ENCODE measurements at places on chromosomes 11 and 22.

GRCh38 chr22:24440718-24441405 lies 13.5 kb downstream of the ADORA2A start:
- DNase-seq: no peak

- peak; percentile 47 for DNase-seq
Measured at GRCh38 chr11:33268945-33269540, 11.9 kb downstream of the HIPK3 start.

- DNase-seq: no peak
Measured at GRCh38 chr22:35070451-35071093, 4.6 kb downstream of the ISX start.

GRCh38 chr22:47686594-47687345 lies 924.3 kb downstream of the TBC1D22A start:
- DNase-seq: no peak

DNA sequence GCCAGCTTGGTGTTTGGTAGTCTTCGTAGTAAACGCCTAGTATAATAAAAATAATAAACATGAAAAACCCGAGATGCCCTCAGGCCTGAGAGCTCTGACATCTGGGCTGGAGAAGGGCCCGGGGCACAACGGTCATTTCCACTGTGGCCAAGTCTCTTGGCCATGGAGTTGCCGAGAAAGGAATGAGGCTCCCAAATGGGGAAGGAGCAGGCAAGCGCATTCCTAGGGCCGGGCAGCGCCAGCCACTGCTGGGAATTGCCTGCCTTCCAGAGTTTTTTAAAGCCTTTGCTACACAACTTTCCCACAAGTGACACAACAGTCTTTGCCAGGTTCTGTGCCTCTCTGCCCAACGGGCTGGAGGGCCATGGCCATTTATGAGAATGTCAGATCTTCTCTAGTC lies 103.4 kb downstream of the NAV2 start:
- DNase-seq: peak; percentile 46

DNA sequence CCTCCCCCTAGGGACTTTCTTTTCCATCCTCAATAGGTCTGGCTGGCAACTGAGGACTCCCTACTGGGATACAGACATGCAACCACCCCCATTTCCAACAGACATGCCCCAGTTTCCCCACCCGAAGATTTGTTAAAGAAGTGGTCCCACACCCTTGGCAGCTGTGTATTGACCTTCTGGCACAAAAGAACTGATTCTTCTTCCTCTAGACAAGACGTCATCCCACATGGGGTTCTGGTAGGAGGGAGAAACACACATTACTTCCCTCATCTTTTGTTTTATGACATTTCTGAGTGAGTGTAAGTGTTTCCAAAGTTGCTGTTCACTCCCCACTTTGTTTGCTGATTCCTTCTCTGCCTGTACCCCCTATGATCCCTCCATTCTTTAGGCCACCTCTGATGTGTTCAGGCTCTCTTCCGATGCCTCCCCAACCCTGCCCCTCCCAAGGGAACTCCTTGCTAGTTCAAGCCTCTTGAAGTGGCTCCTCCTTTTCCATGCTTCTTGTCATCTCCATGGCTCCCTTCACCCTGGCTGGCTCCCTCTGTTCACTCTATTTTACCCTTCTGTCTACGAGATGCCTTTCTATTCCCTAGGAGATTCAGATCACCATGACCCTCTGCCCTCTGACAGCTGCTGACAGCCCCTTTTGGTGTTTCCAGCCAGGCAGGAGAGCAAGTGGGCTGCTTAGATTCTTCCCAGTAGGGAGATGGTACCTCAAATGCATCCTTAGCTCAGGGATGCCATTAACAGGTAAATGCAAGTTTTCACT lies 4.3 kb downstream of the KIRREL3 start:
- DNase-seq: no peak

DNA sequence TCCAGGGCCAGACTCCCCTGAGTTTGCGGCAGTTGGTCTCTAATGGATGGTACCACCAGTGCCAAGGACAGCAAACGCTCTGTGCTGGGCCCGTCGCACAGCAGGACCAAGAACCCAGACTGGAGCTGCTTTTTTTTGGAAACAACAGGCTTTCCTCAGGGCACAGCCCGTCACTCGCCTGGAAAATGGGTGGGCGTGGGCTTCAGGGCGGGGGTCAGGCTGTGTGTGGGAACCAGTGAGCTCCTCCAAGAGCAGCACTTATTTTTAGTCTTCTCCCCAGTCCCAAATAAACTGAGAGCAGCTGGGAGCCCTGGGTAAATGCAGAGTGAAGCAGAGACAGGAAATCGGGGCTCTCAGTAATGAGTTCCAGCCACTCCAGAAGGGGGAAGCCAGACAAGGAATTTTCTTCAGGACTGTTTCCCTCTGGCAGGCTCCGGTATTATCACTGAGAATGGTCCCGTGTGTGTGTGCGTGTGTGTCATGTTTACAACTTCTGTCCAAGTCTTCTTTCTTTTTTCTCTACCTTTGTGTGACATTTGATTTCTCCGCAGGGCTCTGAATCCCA lies 63.0 kb downstream of the PPFIBP2 start:
- peak; percentile 81 for DNase-seq

DNA sequence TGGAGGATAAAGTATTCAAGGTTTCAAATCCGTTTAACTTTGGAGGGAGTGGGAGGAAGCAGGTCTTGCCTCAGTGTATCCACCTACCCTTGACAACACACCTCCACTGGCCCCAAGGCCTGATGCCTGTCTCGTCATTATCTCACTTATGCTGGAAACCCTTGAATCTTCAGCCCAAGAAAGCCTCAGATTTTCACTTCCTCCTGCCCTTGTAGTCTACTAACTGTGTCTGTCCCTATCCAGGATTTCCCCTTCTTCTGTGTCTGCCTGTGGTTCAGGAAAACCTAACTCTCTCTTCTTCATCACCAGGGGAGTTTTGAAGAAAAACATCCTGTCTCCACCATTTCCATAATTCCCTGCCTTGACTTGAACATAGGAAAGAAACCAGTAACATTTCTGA lies 56.1 kb downstream of the SYT9 start:
- no peak for DNase-seq

- DNase-seq: no peak
Measured at GRCh38 chr11:111379602-111380136, 594 bp upstream of the POU2AF1 start.

DNA sequence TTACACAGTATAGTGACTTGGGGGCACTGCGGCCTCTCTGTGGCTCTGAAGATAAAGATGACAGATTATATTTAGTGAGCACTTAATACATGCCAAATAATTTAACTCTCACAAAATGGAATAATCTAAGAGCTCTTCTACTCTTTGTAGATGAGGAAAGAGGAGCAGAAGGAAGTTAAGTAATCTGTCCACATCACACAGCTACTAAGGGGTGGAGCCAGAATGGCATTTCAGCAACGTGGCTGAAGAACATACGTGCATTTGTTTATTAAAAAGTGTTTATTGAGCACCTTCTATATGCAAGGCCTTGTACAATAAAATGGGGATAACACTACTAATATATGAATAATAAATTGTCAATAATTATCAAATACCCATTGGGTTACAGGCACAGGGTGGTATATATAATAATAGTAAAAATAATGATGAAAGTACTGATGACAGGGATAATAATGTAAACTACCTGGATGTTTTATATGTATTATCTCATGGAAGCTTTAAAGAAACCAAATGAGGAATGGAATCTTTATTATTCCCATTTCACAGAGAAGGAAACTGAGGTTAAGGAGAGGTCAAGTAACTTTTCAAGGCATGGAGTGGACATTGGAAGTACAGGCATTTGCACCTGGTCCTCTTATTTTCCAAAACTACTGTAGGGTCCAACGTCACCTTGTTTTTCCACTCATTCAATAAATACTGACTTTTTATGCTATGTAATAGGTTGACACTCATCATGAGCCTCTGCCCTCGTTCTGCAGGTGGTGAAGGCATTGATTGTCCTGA lies 38.0 kb upstream of the IL17RA start:
- DNase-seq: no peak

DNA sequence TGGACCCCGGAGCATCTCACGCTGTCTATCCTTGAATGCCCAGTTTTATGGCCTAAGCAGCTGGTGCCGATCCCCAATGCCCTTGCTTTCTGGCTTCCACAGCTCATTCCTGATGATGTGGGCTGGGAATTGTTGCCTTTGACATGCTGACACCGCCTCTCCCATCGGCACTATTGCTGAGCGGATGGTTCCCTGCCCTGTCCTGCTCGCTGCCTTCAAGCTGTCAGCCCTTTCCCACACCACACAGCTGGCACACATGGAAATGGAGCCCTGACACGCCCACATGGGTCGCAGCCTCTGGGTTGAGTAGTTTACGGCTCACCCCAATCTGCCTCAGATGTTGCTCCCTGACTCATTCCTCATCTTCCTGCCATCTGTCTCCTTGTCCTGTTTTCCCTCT lies 110.2 kb upstream of the SESN3 start:
- DNase-seq: no peak

DNA sequence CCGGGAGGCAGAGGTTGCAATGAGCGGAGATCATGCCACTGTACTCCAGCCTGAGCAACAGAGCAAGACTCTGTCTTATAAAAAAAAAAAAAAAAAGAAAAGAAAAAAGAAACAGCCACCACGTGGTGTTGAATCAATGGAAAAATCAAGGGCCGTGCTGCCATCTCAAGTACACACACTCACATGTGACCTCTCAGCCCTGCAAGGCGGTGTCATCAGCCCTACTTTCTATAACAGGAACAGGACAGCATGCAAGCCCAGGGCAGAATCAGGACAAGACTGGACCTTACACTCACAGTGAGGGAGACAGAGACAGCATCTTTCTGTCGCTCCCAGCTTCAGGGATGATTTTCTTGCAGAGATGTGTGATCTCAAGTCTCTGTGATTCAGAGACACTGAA lies 179.6 kb downstream of the MPPED1 start:
- DNase-seq: no peak

GRCh38 chr22:29071261-29072045 lies 1.4 kb upstream of the KREMEN1 start:
- DNase-seq: peak; percentile 15

GRCh38 chr22:42990131-42990838 lies 24.7 kb downstream of the PACSIN2 start:
- DNase-seq: peak; percentile 92

GRCh38 chr22:30720263-30720837 lies 25.7 kb downstream of the OSBP2 start:
- no peak for DNase-seq

GRCh38 chr11:10564696-10565318 lies 3.7 kb downstream of the LYVE1 start:
- DNase-seq: peak; percentile 51

GRCh38 chr11:100963375-100963774 lies 166.2 kb downstream of the PGR start:
- peak; percentile 6 for DNase-seq

GRCh38 chr11:92776676-92777075 lies 192.8 kb upstream of the MTNR1B start:
- DNase-seq: peak; percentile 80

- DNase-seq: peak; percentile 65
Measured at GRCh38 chr11:4065601-4066377, 28.8 kb upstream of the RRM1 start.

DNA sequence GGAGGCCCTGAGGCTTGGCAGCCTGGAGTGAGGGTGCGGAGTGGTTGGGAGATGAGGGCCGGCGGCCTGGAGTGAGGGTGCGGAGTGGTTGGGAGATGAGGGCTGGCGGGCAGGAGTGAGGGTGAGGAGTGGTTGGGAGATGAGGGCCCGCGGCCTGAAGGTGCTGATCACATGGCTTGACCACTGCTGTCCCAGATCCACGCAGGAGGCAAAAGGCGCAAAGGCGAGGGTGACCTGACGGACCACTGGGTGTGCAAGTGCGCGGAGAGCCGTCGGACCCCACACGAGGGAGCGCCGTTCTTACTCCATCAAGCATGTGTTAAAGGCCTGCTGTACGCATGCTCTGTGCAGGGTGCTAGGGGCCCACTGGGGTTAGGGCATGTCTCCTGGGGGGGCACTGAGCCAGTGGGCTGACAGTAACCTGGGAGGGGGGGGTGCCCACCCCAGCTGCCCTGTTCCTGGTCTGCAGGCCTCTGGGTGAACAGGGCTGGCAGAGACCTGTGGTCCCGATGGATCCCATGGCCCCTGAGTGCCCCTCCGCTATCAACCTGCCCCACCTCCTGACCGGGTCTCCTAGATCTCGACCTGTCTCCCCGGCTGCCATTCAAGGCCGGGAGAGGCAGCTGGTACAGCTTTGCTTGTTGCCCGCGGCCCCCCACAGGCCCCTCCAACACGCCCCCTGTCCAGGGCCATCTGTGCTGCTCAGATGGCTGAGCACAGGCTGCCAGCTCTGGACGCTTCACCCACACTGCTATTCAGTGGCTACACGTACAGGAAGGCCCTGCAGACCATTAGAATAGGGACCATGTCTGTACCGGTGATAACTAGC lies 21.1 kb downstream of the MRGPRD start:
- no peak for DNase-seq

- peak; percentile 15 for DNase-seq
Measured at GRCh38 chr11:68843703-68844312, 2.1 kb upstream of the CPT1A start.

DNA sequence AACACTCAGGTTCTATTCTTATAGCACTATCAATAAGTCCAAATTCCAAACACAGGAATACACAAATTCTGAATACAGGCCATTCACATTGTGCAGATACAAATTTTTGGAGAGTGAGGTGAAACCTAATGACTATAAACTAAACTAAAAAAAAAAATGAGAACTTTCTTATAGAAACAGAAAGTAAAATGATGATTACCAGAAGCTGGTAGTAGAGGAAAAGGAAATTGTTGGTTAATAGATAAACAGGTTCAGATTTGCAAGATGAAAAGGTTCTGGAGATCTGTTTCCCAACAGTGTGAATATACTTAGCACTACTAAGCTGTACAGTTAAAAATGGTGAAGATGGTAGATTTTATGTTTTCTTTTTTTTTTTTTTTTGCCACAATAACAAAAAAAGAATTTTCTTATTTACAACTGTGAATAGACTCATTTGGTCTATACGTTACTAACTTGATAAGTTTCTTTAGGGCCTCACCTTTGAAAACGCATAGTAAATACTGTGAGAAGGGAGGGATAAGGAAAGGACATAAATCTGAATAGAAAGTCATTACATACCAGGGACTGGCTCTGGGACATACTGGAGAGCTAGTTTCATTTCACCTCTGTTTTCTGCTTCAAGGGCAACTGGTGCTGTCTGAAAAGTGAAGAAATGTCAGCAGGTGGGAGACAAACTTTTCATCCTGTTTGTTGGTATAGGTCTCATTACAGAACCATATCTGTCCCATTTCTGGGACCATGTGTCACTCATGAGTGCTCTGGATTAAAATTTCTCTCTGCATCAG lies 14.2 kb upstream of the CCDC89 start:
- DNase-seq: no peak

- no peak for DNase-seq
Measured at GRCh38 chr11:127997594-127997993, 589.8 kb downstream of the ETS1 start.

GRCh38 chr11:1520663-1521267 lies 34.2 kb upstream of the MOB2 start:
- DNase-seq: peak; percentile 16

Data from EH (cell line).